ENCODE measurements at places on chromosomes 6 and 20. TPM values are rescaled to one million over a fixed set of nuclear protein-coding genes. Genes with fewer than 3 reads are reported as not detected.

SLC23A2 gene
- total RNA-seq: 10.0 TPM

ELOVL2 gene
- 1.8 TPM for total RNA-seq

PPP1R3G gene
- total RNA-seq: 7.7 TPM

SLC25A27 gene
- total RNA-seq: 25.6 TPM

TRIM31 gene
- not detected for total RNA-seq

CCDC167 gene
- total RNA-seq: 28.0 TPM

BMP5 gene
- total RNA-seq: 1.4 TPM

DNAJC5 gene
- 36.1 TPM for total RNA-seq

FKBP5 gene
- 29.7 TPM for total RNA-seq

NKX2-2 gene
- 0.11 TPM for total RNA-seq

VSX1 gene
- total RNA-seq: 0.54 TPM

SLPI gene
- total RNA-seq: 1.3 TPM

ZCCHC3 gene
- 10.4 TPM for total RNA-seq

BPIFB4 gene
- total RNA-seq: not detected

GNRH2 gene
- not detected for total RNA-seq

RNGTT gene
- 7.9 TPM for total RNA-seq

HLA-DOA gene
- 1.6 TPM for total RNA-seq

STMND1 gene
- total RNA-seq: not detected

RAET1G gene
- 0.35 TPM for total RNA-seq

SAPCD1 gene
- 0.86 TPM for total RNA-seq

LHFPL5 gene
- not detected for total RNA-seq

PGC gene
- not detected for total RNA-seq

MCHR2 gene
- total RNA-seq: not detected

MPIG6B gene
- total RNA-seq: 0.24 TPM

TRERF1 gene
- total RNA-seq: 0.86 TPM

MGME1 gene
- total RNA-seq: 9.5 TPM

ADGRB3 gene
- total RNA-seq: 0.51 TPM

ATP6V1G2 gene
- total RNA-seq: 2.6 TPM

ENTPD6 gene
- total RNA-seq: 102 TPM

LPA gene
- not detected for total RNA-seq

Measured in cardiac septum (tissue), 1 donor.